Left renal pelvis (tissue), 4 donors: ENCODE measurements at places on chromosomes 7 and 10. TPM values are rescaled to one million over a fixed set of nuclear protein-coding genes. Genes with fewer than 3 reads are reported as not detected.

Gene FAM24A
- not detected for polyA plus RNA-seq

Gene BTBD16
- polyA plus RNA-seq: 0.74 TPM

Gene TAS2R3
- polyA plus RNA-seq: 1.00 TPM

Gene RGS10
- 37.9 TPM for polyA plus RNA-seq

Gene CCL24
- polyA plus RNA-seq: not detected

Gene PRXL2A
- polyA plus RNA-seq: 128 TPM

Gene CTAGE4
- 19.3 TPM for polyA plus RNA-seq

Gene CTAGE6
- polyA plus RNA-seq: not detected

Gene SPDYE6
- 2.4 TPM for polyA plus RNA-seq

Gene GJC3
- 1.5 TPM for polyA plus RNA-seq

Gene STEAP1
- 1.7 TPM for polyA plus RNA-seq

Gene LUC7L2
- 147 TPM for polyA plus RNA-seq

Gene A1CF
- 0.44 TPM for polyA plus RNA-seq

Gene SLC16A9
- 32.7 TPM for polyA plus RNA-seq

Gene NUDT13
- polyA plus RNA-seq: 5.4 TPM

Gene SLC29A4
- 23.3 TPM for polyA plus RNA-seq

Gene ADAM22
- polyA plus RNA-seq: 13.1 TPM

Gene TUBAL3
- polyA plus RNA-seq: 0.24 TPM

Gene OR13A1
- 0.08 TPM for polyA plus RNA-seq
